Suppressor macrophage treated with lipopolysaccharide for 4 hours (primary cell): ENCODE measurements at places on chromosomes 2 and 18.
A peak's percentile ranks its signal among the peaks of the same experiment; 100 is the strongest.

DNA sequence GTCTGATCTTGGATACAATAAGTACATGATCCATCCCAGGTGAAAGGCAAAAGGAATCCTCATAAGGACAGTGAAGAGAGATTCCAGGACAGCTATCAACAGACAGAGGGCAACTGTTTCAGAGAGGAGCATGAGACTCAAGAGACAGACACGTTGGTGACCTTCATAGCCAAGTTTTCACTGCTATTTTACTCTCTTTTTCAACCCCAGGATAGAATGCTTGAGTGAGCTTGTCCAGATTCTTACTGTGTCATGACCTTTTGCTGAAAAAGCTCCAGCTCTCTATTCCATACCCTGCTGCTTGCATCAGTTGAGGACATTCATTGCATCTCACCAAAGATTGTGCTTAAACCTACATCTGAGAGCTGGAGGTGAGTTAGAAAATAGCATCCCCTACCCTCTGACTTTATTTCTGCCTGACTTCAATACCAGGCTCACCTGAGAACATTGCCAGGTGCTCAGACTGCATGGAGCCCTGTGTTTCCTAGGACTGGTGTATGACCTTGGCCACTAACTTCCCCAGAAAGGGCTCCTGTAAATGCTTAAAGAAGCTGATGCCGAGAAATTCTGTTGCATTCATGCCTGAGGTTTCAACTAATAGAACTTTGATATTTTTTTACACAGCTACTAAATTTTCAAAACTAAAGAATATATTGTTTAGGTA lies 70.4 kb upstream of the TMEM17 start:
- DNase-seq, result no peak

DNA sequence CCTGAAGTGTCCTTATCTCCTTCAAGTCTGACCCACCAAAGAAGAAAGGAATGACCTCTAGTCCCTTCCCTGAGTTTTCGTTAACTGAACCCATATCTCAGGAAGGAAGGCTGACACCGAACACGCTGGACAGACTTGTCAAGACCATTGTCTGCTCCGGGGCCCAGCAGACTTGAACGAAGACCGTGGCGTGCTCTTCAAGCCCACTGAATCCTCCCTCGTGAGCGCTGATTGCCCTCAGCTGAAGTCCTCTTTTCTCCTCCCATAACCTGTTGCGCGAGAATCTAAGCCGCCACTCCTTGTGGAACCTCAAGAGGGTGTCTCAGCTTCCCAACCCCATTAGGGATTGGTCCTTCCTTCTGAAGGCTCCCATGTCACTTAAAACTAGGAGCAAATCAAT lies 634 bp upstream of the CNDP1 start:
- DNase-seq, result no peak

GRCh38 chr2:178479758-178480226 lies 465 bp upstream of the PLEKHA3 start:
- no peak for DNase-seq

- no peak for DNase-seq
These were observed 65.9 kb downstream of the TMEM247 start for GRCh38 chr2:46545015-46545839.

DNA sequence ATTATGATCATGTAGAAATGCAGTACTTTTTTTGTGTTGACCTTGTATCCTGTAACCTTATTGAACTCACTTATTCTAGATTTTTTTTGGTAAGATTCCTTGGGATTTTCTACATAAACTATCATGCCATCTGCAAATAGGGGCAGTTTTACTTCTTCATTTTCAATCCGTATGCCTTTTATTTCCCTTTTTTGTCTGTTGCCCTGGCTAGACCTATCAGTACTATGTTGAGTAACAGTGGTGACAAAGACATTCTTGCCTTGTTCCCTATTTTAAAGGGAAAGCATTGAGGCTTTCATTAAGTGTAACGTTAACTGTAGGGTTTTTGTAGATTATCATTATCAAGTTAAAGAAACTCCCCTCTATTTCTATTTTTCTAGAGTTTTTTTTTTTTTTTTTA lies 92.3 kb downstream of the LYPD1 start:
- DNase-seq, result peak; percentile 89

DNA sequence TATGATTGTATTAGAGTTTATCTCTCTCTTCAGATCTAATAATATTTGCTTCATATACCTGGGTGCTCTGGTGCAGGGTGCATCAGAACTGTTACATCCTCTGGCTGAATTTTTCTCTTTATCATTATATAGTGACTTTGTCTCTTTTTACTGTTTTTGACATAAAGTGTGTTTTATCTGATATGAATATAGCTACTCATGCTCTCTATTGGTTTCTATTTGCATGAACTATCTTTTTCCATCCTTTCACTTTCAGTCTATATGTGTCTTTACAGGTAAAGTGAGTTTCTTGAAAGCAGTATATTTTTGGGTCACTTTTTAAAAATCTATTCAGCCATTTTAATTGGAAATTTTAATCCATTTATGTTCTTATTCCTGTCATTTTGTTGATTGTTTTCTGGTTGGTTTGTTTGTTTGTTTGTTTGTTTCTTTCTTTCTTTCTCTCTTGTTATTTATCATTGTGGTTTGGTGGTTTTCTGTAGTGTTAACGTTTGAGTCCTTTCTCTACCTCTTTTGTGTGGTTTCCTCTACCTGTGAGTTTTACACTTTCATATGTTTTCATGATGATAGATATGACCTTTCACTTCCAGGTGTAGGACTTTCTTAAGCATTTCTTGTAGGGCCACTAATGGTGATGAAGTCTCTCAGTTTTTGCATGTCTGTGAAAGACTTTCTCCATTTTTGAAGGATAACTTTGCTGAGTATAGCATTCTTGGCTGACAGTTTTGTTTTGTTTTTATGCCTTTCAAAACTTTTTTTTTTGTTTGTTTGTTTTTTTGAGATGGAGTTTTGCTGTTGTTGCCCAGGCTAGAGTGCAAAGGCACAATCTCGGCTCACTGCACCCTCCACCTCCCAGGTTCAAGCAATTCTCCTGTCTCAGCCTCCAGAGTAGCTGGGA lies 54.9 kb downstream of the CCNT2 start:
- no peak for DNase-seq

GRCh38 chr18:500632-501405 lies at the start of gene COLEC12:
Gene COLEC12, minus strand, starts transcription at chr18:500701. Its CDS starts 187 bp downstream, at chr18:500514.
- DNase-seq, result peak; percentile 26

DNA sequence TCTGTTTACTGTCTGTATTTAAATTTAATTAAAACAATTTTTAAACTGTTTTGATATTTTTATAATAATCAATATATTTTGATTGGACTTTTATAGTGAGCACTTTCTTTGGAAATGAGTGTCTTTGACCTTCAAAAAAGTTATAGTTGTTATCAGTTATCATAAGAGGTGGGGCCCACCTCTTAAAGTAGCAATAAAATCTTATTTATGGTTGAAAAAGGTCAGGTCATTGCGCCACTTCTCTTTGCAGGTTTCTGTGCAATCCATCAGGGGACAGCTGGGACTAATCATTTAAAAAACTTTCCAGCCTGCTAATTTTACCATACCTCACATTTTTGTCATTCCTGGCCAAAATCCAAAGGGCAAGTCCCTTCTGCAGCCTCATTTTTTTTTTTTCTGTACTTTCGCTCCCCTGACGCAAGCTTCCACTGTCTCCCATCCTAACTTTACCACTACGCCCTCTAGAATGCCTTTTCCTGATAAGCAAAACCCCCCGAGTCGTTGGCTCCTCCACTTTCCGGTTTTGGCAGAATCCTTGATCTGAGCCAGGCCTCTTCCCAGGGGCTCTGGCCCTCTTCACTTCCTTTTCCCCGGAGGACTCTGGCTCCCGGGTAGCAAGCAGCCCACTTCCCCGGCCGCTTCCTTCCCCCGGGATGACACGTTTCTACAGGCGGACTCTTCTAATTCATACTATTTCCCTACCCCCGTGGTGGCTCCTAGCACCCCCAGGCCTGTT lies 1.1 kb upstream of the SEH1L start:
- peak; percentile 61 for DNase-seq

DNA sequence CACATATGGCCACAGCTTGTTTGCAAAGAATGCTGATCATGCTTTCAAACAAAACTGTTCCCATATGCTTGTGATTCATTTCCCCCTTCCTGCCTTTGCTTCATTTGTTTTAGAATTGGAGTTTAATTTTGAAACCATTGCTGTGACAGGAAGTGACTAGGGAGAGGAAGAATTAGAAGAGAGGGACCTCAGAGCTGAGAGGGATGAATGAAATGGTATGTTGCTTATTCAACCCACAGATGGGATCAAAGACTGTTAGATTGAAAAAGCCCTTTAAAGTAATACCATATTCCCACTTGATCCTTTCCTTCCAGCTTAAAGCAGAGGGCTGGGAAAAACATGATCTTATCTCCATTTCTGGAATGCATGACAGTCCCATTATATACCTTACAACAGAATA lies 106.2 kb upstream of the RNF152 start:
- peak; percentile 63 for DNase-seq

DNA sequence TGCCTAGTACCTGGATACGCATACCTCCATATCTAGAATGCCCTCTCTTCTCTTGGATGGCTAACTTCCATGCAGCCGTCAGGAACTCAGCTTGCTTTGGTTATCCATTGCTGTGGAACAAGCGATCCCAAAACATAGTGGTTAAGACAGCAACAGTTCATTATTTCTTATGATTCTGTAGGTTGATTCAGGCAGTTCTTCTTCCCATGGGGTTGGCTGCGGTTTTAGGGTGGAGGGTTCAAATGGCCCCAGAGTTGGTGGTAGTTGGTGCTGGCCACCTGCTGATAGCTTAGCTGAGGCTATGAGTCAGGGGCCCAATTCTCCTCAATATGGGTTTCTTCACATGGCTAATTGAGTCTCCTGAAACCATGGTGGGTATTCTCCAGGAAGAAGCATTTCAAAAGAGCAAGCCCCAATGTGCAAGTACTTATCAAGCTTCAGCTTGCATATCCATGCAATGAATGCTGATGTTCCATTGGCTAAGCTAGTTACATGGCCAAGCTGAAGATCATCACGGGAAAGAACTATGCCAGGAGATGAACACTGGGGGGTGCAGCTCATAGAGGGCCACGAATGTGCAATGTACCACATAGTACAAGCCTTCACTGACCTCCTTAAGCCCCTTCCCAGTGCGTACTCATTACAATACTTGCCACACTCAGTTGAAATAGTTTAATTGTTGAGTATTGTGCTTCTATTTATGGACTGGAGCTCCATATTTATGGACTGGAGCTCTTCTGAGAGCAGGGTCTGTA lies 10.0 kb upstream of the RHOB start:
- no peak for DNase-seq

- no peak for DNase-seq
These were observed 32.3 kb upstream of the NABP1 start for GRCh38 chr2:191645434-191646162.

DNA sequence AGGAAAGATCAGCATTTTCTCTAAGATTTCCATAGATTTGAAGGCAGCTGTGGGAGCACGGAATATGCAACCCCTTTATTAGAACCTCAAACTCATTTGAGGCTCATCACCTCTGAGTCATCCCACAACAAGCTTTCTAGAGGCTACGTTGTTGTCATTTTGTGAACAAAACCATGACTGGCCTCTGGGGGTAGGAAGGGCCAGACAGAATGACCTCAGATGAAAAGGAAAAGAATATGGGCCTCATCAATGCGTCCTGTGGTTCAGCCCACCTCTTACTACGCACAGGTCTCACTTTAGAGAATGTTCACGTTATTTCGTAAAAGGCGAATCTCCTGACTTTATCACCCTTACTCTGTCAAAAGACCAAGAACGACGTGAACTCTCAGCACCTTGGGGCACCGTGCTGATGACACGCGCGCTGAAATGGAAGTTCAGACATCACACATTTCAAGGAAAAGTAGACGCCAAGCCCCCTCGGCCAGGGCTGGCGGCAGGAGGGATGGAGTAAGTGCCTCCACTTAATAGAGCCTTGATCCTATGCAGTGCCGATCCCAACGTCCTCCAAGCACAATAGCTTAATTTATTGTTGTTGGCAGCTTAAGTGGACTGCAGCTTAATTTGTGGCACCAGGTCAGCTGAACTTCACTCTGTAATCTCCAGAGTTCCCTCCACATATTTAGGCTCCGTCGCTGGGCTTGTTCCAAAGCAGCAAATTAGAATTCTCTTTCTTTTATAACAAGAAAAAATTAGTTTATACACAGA lies 208.3 kb downstream of the EIPR1 start:
- DNase-seq, result no peak

DNA sequence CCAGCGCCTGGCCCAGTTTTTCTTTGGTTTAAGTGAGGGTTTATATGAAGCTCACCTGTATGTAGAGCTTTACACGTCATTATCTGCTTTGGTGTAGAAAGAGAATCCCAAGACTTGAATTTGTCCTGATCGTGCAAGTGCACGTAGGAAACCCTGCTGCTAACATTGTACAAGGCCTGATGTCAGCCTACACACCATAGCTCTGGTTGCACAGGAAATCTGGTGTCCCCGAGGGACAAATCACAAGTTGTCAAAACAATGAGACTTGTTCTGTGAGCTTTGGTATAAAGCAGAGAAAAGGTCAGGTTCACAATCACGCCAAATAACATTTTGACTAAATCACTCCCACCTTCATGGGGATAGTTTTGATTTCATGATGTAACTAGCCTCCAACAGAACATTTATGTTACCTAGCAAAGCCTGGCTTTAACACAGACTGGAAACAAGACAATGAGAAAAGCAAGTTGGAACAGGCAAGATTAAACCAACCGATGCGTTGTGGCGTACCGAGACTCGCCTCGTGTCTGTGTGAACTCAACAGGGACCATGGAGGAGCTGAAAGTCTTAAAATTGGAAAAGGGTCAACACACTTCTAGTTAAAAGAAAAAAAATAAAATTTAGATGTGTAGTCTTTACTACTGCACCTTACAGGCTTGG lies 41.4 kb downstream of the ZAP70 start:
- no peak for DNase-seq

- DNase-seq, result no peak
These were observed 179.9 kb downstream of the PTH2R start for GRCh38 chr2:208586516-208586915.

DNA sequence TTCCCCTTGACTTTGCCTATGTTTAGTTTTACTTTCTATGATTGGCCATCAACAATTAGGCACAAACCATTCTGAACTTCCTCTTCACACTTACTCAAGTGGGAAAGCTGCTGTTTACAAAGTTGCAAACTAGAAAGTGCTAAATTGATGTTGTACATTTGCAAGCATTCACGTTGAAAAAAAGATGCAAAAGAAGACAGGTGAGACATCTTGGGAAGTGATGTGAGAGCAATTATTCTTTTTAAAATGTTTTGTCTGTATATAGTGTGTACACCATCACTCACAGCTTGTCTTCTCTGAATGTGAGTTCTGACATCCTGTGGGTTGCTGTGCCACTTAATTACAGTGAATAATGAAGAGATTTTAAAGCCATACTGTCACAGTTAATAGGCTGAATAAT lies 874.1 kb upstream of the LRATD1 start:
- no peak for DNase-seq
